ENCODE measurements at places on chromosomes 5 and 9.
A peak's percentile ranks its signal among the peaks of the same experiment; 100 is the strongest.

DNA sequence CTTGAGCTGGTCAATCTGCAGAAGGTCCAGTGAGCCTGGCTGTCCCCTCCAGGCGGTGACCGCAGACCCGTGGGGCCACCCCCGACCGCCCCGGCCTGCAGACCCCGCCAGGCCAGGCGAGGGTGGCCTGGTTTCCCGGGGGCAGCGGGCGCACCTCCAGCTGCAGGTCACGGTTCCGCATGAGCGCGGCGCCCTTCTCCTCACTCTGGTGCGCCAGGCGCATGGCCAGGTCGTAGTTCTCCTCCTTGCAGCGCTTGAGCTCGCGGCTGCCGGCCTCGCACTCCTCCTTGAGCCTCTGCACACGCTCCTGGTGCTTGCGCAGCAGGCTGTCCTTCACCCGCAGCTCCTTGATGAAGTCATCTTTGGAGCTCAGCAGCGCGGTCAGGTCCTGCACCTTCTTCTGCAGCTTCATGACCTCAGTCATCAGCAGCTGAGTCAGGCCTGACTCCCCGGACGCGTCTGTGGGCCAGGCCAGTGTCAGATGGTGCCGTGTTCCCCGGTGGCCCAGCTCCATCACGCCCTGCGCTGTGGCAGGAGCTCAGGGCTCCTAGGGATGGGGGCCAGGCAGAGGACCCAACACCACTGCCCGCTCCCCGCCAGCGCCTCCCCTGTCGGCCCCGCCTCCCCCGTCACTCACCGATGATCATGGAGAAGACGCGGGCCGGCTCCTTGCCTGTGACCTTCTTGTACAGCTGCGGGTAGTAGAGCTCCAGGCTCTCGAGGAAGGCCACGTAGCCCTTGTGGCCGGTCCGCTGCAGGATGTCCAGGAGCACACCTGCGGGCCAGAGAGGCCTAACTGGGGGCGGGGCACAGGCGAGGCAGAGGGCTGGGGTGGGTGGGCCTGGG, 2.6 kb downstream of the CARD9 start:
- no peak for DNase-seq

- DNase-seq: no peak
Observed at GRCh38 chr9:18768951-18769622, 263.9 kb downstream of the SAXO1 start.

DNA sequence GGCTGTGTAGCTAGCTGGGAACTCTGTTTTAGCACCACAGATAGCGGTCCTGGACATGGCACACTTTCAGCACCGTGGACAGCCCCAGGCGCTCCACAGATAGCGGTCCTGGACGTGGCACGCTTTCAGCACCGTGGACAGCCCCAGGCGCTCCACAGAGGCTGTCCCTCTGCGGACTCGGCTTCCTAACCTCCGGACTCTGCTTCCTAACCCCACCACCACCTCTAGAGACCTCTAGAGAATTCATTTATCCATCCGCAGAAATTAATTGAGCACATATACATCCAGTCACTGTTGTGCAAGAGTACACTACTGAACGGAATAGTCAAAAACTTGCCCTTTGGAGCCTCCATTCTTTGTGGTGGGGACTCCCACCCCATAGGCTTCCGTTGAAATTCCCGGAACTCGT, 27.4 kb downstream of the UNC5A start:
- DNase-seq: peak; percentile 37

GRCh38 chr5:147629196-147629595, 119.3 kb upstream of the DPYSL3 start:
- no peak for DNase-seq

GRCh38 chr9:18208166-18209059, 265.5 kb upstream of the ADAMTSL1 start:
- DNase-seq: no peak

GRCh38 chr5:41083306-41083705, 12.2 kb upstream of the MROH2B start:
- DNase-seq: no peak

DNA sequence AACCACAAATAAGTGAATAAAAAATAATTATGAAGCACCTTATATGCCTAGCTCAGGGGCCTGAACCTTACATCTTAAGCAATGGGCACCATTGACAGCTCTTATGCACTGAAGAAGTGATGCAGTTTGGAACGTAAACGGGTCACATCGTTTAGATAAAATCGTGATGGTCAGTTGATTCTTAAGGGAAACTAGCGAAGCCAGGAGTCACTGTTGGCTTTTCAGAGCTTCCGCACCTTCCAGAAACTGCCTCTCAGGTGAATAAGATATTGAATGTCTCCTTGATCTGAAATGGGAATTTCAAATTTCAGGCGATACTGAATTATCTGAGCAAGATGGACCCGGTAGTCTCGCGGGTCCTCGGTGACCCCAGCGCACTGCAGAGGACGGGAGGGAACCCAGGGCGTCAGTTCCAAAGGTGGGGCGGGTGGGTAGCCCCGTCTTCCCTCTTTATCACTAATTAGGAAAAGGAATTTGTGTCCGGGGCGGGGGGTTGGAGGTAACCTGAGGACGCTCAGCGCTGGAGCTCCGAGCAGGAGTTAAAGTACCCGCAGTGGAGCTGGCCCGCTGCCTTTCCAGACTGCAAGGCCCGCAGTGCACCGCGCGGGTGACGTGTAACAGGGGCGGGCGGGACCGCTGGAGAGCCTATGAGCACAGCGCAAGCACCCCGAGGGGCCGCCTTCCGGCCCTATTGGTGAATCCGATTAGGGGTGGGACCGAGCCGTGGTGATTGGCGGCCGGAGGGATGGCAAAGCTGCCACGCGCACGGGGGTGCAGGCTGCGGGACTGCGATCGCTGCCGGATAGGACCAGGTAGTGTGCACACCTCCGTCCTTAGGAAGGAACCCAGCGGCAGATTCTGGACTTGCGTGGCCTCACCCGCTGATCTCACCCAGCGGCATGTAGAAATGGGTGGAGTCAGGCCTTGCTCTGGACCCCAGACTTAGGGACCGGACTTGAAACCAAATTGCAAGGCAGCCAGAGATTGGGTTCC, 19.7 kb upstream of the GARNL3 start:
- peak; percentile 84 for DNase-seq

- DNase-seq: no peak
Observed at GRCh38 chr5:150124596-150124995, 31.0 kb downstream of the PDGFRB start.

- DNase-seq: no peak
Observed at GRCh38 chr9:136012651-136013050, 51.5 kb upstream of the UBAC1 start.

- DNase-seq: no peak
Observed at GRCh38 chr5:34957321-34957720, 28.0 kb downstream of the DNAJC21 start.

GRCh38 chr5:151078490-151079262, 2.2 kb downstream of the TNIP1 start:
- peak; percentile 47 for DNase-seq

DNA sequence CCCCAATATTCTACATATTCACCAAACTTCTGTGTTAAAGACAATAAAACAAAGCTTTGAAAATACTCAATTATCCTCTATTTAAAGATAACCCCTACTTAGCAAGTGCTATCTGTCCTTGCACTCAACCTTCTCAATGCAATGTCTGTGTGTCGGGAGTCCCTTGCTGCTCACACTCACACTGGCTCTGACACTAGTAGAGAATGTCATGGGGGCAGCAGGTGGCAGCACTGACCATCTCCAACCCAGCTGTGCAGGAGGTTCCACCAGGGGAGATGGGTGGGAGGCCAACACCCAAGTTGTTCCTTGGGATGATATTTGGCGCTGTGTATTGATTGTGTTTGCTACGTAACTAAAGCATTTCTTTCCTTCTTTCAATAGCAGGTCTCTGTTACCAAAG, 59.4 kb upstream of the SIMC1 start:
- no peak for DNase-seq

GRCh38 chr5:6832994-6833393, 119.8 kb downstream of the TENT4A start:
- no peak for DNase-seq

GRCh38 chr5:69084195-69084594, 9.6 kb upstream of the SLC30A5 start:
- DNase-seq: no peak

DNA sequence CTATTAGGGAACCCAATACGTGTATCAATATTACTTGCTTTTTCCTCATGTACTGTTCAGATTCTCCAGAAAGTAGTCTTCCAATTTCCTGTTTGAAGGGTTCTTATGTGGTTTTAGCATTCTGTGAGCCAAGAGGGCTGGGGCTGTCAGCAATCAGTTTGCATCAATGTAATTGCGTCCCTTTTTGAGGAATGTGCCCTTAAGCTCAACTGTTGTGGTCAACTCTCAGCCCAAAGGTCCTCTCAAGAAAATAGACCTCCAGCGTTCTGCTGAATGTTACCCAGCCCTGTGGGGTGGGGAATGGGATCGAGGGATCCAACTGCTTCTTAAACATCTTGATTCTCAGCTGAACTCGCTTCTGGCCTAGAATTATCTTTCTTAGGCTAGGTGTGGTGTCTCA, 43.8 kb upstream of the CDK20 start:
- no peak for DNase-seq

DNA sequence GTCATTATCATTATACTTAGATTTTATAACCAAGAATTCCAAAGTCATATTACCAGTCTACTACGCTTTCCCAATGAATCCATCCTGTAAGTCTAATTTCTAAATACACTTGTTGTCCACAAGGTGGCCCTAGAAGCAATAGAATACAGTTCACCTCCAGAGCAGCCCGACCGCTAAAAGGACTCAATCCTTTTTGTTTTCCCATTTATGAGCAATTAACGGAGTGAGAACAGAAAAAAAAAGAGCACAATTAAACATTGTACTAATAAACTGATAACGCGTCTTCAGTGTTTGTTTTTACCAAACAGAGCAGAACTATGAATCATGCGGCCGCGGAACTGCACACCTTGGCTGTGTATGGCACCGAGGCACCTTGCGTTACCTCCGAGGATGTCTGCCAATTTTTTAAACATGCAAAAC, 160.7 kb upstream of the DAPK1 start:
- DNase-seq: peak; percentile 2

DNA sequence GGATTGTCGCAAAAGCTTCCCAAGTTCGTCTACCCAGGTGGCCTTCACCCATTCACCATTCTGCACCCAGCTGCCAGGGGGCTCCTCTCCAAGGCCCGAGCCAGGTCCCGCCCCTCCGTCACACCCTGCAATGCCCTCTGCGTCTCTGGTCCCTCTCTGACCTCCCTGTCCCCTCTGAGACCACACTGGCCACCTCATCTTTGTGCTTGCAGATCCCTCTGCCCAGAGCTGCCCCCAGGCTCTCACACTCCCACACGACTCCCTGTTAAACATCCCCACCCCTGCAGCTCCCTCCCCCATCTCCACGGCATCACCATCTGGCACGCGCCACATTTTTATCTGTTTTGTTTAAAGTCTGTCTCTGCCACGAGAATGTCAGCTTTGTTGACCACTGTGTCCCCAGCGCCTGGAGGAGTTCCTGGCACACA, 243.6 kb downstream of the PBX3 start:
- DNase-seq: no peak

GRCh38 chr9:121744002-121744686, 92.7 kb downstream of the DAB2IP start:
- DNase-seq: peak; percentile 5

DNA sequence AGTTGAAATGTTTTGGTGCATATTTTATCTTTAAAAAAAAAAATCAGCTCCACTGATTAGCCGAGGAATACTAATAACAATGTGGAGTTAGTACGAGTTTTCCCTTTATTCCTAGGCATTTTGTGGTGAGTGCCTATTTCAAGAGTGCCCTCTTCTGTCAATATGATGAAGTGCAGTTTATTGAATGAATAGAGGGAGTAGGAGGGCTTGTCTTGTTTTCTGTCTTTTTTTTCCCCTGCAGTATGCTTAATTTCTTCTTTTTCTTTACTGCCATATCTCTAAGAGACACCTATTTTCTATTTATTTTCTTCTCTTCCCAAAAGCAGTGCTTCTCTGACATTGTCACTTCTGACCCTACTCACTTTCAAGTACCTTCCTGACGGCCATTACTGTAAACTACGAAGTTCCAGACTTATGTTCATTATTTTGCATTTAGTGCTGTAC, 169.6 kb upstream of the PITX1 start:
- DNase-seq: no peak

- no peak for DNase-seq
Observed at GRCh38 chr5:17436350-17436749, 61.7 kb upstream of the TAF11L2 start.

- DNase-seq: no peak
Observed at GRCh38 chr5:149356391-149356790, 1.5 kb upstream of the PCYOX1L start.

- no peak for DNase-seq
Observed at GRCh38 chr5:107500347-107500746, 170.4 kb downstream of the EFNA5 start.

DNA sequence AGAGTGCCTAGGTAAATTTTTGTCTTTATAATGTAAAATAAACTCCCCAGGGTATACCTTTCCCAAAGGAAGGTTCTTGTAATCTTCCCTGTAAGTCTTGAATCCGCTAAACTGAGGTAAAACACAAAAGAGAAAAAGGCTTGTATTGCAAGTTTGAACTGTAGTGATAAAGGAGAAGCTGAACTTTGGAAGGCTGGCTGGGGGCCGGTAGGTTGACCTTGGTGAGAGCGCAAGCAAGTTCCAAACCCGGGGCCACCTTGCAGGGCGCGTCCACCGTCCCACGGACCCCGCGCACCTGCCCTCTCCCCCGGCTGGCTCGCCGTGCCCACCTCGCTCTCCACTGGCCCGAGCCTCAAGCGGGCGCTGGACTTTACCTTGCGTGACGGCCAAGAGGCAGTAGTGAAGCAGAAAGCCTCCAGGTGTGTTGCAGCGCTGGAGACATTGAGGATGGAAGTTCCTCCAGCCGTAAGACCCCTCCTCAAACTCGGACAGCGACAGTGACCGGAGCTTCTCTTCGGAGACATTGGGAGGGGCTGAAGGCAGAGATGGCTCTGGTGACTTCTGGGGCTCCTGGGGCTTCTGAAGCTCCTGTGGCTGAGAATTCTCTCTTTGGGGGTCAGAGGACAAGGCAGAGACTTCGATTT, 428 bp downstream of the SLCO4C1 start:
- no peak for DNase-seq

GRCh38 chr9:122930541-122931225, 629 bp downstream of the ZBTB26 start:
- no peak for DNase-seq
